ENCODE measurements at places on chromosomes 3 and 15. TPM values are rescaled to one million over a fixed set of nuclear protein-coding genes. Genes with fewer than 3 reads are reported as not detected.

CCDC9B gene
- 35.0 TPM for total RNA-seq

AHSG gene
- total RNA-seq: not detected

POC1A gene
- total RNA-seq: 1.9 TPM

LRRN1 gene
- 0.12 TPM for total RNA-seq

CYP8B1 gene
- not detected for total RNA-seq

MFGE8 gene
- 93.1 TPM for total RNA-seq

IL16 gene
- 1.1 TPM for total RNA-seq

ANKRD34C gene
- not detected for total RNA-seq

PGBD4 gene
- total RNA-seq: 1.6 TPM

HTR3E gene
- not detected for total RNA-seq

AGTR1 gene
- 42.3 TPM for total RNA-seq

CNTN3 gene
- 5.0 TPM for total RNA-seq

ST8SIA2 gene
- 18.2 TPM for total RNA-seq

CX3CR1 gene
- 0.16 TPM for total RNA-seq

IMPG2 gene
- total RNA-seq: 0.73 TPM

CDC25A gene
- 2.8 TPM for total RNA-seq

TMEM45A gene
- total RNA-seq: 48.7 TPM

FAM3D gene
- not detected for total RNA-seq

BOC gene
- 60.7 TPM for total RNA-seq

GATM gene
- total RNA-seq: not detected

ACAN gene
- total RNA-seq: 8.6 TPM

MUSTN1 gene
- total RNA-seq: not detected

FAM227B gene
- total RNA-seq: 2.4 TPM

APOD gene
- 12.0 TPM for total RNA-seq

ZNF654 gene
- 18.5 TPM for total RNA-seq

MME gene
- total RNA-seq: 1,611 TPM

INKA1 gene
- total RNA-seq: 11.7 TPM

SPTBN5 gene
- 0.73 TPM for total RNA-seq

PCOLCE2 gene
- 1.3 TPM for total RNA-seq

KLHDC8B gene
- 18.8 TPM for total RNA-seq

CLDN1 gene
- total RNA-seq: 0.85 TPM

TRIM42 gene
- not detected for total RNA-seq

SETD2 gene
- 43.6 TPM for total RNA-seq

P2RY12 gene
- not detected for total RNA-seq

CPNE9 gene
- not detected for total RNA-seq

SPSB4 gene
- not detected for total RNA-seq

CYP1A1 gene
- total RNA-seq: 0.12 TPM

RETNLB gene
- total RNA-seq: not detected

SLC12A8 gene
- 9.7 TPM for total RNA-seq

KBTBD12 gene
- not detected for total RNA-seq

PDZRN3 gene
- 108 TPM for total RNA-seq

VILL gene
- total RNA-seq: 10.1 TPM

SLC24A5 gene
- 0.16 TPM for total RNA-seq

KCNAB1 gene
- not detected for total RNA-seq

UROC1 gene
- total RNA-seq: not detected

CHAC1 gene
- 12.0 TPM for total RNA-seq

CELSR3 gene
- total RNA-seq: 1.6 TPM

SPINT1 gene
- 0.12 TPM for total RNA-seq

CADM2 gene
- 0.12 TPM for total RNA-seq

RPP14 gene
- total RNA-seq: 17.4 TPM

KIF7 gene
- total RNA-seq: 15.7 TPM

ARGFX gene
- not detected for total RNA-seq

Data from hair follicle dermal papilla cell (primary cell).